ENCODE measurements at places on chromosomes 1 and 21.

- no peak for DNase-seq
Observed at GRCh38 chr21:37921091-37921490, 4.8 kb upstream of the KCNJ6 start.

DNA sequence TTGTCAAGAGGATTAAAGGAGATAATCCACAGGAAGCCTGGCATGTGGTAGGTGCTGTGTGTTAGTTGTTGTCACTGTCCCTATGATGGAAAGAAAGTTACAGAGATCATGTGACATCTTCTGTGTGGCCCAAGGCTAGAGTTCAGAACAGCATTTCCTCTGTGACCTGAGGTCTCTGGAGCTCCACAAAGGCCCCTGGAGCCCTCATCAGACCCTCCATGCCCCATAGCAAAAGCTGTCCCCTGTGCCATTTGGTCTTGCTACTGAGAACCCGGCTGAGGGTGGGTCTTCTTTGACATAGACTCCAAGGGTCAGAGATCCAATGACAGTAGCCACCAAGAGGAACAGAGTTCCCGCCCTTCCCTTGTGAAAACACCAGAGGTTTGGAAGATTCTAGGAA lies 8.1 kb downstream of the CELA2B start:
- DNase-seq, result no peak

DNA sequence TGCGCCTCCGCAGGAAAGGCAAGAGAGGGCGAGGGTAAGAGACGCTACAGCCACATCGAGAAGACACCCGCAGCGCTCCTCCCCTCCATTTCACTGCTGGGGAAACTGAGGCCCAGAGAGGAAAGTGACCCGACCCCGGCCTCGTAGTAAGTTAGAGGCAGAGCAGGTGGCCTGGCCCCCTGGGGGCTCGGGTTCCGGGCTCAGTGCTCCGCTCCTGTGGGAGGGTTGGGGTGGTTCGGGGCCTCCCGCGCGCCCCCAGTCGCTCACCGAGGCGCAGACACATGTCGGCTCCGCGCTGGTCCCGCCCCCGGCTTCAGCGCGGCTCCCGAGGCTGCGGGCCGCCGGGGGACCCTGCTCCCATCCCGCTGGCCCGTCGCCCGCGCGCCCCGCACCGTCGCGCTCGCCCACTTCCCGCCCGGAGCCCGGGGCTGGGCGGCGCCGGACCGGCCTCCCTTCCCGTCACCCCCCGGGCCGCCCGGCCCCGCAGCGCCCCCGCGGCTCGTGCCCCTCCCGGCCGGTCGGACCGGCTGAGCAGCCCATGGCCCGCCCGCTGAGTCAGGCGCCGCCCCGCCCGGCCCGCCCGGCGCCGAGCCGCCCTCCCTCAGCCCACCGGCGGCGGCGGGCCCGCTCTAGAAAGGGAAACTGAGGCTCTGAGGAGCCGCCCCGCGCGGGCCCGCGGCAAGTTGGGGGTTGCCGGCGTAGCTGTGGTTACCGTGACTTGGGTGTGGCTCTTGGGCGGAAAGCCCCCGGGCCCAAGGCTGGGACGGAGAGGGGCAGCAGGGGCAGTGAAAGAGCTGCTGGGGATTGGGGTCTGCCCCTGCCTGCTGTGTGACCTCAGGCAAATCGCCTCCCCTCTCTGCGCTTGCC lies at the start of gene TMEM54:
Gene TMEM54 (minus strand): TSS at position 434 of the 867 bp plus-strand sequence. CDS start 151 bp downstream, at position 283.
- DNase-seq, result no peak

GRCh38 chr1:154896771-154897286 lies 26.7 kb upstream of the KCNN3 start:
- no peak for DNase-seq

DNA sequence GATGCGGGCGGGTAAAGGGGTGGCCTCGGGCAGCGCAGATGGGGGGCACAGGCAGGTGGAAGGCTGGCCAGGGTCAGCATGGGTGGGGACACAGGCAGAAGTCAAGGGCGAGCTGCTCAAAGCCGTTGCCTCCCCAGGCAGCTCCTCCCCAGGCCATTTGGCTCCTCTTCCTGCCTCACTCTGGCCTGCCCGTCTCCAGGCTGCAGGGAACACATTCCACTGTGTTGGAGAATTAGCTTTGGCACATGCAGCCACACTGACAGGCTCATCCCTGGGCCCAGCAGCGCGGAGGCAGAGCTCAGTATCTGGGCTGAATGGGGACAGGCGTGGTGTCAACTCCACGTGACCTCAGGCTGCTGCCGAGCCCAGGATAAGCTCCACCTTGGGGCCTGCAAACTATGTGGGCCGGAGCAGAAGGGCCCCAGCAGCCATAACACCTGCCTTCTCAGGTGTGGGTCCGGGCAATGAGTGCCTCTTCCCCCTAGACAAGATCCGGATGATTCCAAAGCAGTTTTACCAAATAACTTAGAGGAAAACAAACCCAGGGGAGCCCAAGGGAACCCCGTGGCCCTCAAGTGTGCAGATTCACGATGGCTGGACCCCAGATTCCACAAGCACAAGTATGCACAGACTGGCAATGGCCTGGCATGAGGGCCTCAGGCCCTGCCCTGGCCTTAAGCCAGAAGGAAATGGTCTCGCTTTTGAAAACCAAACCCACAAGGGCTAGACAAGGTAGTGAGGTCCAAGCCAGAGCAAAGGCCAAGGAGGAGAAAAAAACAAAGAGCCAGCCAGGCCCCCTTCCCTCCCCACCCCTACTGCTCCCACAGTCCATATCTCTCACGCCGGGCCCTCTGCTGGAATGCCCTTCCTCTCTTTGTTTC lies 40.2 kb downstream of the HSPG2 start:
- DNase-seq, result no peak

GRCh38 chr1:173802961-173803360 lies 21.5 kb upstream of the DARS2 start:
- DNase-seq, result no peak

GRCh38 chr1:229396585-229397206 lies 37.2 kb downstream of the ACTA1 start:
- no peak for DNase-seq

DNA sequence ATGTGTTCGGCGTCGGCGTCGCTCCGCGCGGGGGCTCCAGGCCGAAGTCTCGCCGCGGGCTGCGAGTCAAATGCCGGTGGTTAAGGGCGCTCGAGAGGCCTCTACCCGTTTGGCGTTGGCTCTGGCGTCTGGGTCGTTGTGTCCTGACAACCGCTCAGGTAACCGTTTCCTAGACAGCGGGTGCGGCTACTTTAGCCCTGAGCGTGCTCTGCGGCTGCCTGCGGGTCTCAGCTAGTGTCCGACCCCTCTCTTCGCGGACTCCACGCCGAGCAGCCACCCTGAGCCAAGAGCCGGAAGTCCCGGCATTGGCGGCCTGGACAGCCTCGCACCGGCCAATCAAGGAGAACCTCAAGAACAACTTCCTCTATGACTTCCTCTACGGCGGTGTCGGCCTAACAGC lies 173.4 kb downstream of the SETD4 start:
- no peak for DNase-seq

GRCh38 chr1:63847308-63847910 lies 73.6 kb downstream of the ROR1 start:
- no peak for DNase-seq

GRCh38 chr1:75712306-75712705 lies 12.2 kb upstream of the ACADM start:
- DNase-seq, result no peak

- no peak for DNase-seq
Observed at GRCh38 chr1:205580140-205580922, 51.5 kb downstream of the ELK4 start.

- no peak for DNase-seq
Observed at GRCh38 chr1:68321084-68321685, 88.9 kb upstream of the WLS start.

GRCh38 chr1:29969576-29969975 lies 733.3 kb downstream of the PTPRU start:
- DNase-seq, result no peak

- DNase-seq, result no peak
Observed at GRCh38 chr1:10721381-10722321, 74.8 kb downstream of the CASZ1 start.

DNA sequence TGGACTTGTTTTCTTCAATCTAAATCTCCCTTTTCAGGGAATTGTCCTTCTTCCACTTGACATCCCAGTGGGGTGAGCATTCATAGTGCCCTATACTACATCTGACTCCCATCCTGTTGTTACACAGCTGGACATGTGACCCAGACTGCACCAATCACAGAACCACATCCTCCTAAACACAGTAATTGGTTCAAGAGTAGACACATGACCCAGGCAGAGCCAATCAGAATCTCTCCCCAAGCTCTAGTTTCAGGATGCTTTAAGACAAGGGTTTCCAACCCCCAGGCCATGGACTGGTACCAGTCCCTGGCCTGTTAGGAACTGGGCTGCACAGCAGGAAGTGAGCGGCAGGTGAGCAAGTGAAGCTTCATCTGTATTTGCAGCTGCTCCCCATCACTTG lies 5.6 kb upstream of the DDOST start:
- DNase-seq, result no peak

DNA sequence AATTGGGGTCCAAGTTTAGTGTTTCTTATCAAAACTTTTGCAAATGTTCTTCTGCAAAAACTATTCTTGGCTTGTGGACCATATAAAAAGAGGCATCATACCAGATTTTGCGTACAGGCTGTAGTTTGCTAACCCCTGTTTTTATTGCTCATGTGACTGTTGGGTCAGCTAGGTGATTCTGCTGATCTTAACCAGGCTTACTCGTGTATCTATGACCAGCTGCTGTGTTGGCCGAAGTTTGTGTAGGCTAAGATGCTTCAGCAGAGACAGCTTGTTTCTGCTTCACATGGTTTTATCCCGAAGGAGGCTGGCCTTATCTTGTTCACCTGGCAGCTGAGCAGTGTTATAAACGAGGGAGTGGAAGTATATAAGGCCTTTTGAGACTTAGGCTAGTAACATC lies 38.2 kb downstream of the POU2F1 start:
- DNase-seq, result no peak

DNA sequence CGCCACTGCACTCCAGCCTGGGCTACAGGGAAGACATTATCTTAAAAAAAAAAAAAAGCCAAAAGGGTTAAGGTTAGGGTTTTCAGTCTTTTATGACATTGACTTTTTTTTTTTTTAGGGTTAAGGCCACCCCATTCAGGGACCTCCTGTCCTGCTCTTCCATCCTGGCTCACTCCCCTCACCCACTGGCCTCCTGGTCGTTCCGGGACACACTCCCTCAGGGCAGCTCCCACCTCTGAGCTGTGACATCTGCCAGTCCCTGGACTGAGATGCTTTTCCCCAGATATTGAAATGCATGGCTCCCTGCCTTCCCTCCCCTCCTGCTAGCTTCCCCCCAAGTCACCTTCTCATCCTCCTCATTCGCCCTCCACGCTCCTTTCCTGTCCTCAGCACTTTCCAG lies 9.6 kb downstream of the PLEKHG5 start:
- DNase-seq, result no peak

- no peak for DNase-seq
Observed at GRCh38 chr1:181090641-181091126, 2.2 kb downstream of the IER5 start.

DNA sequence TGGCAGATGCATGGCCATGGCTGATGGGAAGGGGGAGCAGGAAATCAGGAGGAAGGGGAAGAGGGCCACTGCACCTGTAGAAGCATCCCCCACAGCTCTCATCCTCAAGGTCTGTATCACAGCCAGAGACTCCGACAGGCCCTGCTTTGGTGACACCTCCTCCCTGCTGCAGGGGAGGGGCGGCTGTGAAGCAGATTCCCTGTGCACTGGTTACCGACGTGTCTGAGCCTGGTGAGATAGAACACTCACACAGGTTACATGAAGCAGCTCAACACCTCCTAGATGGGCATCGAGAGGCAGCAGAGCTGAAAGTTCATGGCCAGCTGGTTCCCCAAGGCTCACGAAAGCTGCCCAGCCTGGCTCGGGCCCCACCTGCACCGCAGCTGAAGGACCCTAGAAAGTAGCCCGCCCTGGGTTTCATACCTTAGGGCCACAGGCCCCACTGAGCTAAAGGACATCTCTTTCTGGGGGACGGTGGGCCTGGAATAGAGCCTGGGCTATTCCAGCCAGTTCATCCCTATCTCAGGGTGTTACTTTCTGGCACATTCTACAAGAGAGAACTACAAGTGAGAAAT lies 30.2 kb upstream of the AJAP1 start:
- DNase-seq, result no peak

GRCh38 chr21:33640697-33641351 lies 717 bp downstream of the CRYZL1 start:
- no peak for DNase-seq

DNA sequence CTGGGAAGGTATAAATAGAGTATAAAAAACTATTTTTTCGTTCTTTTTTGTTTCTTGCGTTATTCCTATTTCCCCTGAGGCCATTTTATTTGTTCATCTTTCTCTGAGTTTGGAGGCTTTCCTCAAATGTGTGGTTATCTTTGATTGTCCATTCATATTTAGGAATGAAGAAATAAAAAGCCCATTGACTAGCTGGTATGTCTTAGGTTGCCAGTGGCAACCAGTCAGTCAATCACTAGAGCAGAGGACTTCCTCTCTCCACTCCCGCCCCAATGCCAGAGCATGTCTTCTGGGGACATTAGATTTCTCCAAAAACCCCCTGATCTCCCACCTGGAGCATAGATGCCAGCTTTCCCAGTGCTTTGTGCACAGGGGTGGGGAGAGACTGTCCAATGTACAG lies 20.7 kb upstream of the FOXE3 start:
- DNase-seq, result no peak

DNA sequence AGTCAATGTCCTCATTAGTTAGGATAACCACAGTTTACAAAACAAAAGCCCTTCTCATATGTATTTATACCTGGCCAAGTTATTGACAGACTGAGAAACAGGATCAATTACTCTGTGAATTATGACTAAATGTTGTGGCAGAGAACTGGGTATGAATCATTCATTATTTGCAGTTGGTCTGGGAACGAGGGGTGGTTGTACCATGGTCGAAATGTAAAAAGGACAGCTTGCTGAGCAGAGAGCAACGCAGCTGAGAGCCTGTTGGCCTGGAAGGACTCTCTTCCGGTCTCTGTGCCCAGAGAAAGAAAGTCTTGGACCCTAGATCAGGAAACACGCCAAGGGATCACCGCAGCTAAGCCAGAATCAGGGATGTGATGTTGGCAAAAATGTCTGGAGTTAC lies 169.6 kb downstream of the DISC1 start:
- no peak for DNase-seq

DNA sequence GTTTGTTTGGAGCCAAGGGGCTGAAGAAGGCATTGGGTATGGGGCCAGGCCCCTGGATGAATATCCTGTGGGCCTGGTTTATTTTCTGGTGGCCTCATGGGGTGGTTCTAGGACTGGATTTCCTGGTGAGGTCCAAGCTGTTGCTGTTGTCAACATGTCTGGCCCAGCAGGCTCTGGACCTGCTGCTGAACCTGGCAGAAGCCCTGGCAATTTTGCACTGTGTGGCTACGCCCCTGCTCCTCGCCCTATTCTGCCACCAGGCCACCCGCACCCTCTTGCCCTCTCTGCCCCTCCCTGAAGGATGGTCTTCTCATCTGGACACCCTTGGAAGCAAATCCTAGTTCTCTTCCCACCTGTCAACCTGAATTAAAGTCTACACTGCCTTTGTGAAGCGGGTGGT lies 1.4 kb downstream of the ACKR1 start:
- DNase-seq, result no peak

GRCh38 chr1:84090447-84091245 lies 53.4 kb upstream of the PRKACB start:
- no peak for DNase-seq

GRCh38 chr1:176541663-176542062 lies 78.7 kb downstream of the PAPPA2 start:
- no peak for DNase-seq

- DNase-seq, result no peak
Observed at GRCh38 chr21:42401154-42401553, 2.5 kb upstream of the UBASH3A start.

- DNase-seq, result no peak
Observed at GRCh38 chr1:164703960-164704411, 145.0 kb downstream of the PBX1 start.

Data from stimulated activated CD8-positive, alpha-beta memory T cell treated with anti-CD3 and anti-CD28 coated beads, Interleukin-12 subunit alpha, Interleukin-12 subunit beta, amount 100 ng/mL, for 4 hours (primary cell).